ENCODE measurements at places on chromosomes 6 and 20.
A peak's percentile ranks its signal among the peaks of the same experiment; 100 is the strongest.

GRCh38 chr20:14644306-14645097, 307.1 kb upstream of the FLRT3 start:
- no peak for DNase-seq

- no peak for DNase-seq
These were observed 15.9 kb upstream of the PTGIS start for GRCh38 chr20:49583669-49584417.

- peak; percentile 47 for DNase-seq
These were observed 1.1 kb downstream of the RNASET2 start for GRCh38 chr6:166955121-166955864.

DNA sequence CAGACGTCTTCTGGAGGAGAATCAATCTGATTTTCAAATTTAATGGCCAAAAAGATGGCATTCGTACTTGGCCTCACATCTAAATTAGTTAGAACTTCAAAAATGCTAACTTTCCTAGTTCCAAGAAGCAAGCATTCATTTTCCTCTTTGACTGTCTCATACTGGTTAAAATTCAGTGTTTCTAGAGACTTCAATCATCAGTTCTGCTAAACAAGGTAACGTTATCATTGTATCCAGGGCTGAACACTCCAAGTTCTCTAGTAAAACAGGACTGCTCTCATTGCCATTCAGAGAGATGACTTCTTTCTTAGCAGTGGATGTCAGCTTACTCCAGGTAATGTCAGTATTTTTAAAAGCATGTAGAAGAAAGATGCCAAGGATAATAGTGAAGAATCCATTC, 34.6 kb upstream of the ENTPD6 start:
- DNase-seq = no peak

- DNase-seq = no peak
These were observed 16.7 kb upstream of the MYCT1 start for GRCh38 chr6:152680879-152681517.

Measured in CD4-positive, alpha-beta T cell treated with Interleukin-17A for 1 hour (primary cell).